ENCODE measurements at places on chromosomes 3 and 15.
A peak's percentile ranks its signal among the peaks of the same experiment; 100 is the strongest.

GRCh38 chr15:89971592-89971997, 29.5 kb upstream of the ZNF710 start:
- peak; percentile 54 for DNase-seq

DNA sequence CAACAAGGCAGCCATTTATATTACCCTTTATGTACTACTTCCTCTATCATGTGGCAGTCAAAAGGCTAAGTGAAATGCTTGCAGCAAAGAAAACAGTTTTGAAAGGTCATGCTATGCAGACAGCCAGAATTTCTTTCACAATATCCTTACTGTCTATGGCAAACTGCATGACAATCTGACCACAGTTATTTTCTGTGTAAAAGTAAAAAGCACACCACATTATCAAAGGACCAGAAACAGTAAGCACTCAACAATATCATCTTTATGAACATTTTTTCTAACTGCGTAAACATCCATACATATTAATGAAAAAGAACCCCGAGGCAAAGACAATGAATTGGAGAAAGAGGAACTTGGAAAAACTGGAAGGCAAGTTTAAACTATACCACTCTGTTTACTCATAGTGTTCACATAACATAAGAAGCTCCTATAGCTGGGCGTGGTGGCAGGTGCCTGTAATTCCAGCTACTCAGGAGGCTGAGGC, 47.9 kb downstream of the PIK3CB start:
- no peak for DNase-seq

DNA sequence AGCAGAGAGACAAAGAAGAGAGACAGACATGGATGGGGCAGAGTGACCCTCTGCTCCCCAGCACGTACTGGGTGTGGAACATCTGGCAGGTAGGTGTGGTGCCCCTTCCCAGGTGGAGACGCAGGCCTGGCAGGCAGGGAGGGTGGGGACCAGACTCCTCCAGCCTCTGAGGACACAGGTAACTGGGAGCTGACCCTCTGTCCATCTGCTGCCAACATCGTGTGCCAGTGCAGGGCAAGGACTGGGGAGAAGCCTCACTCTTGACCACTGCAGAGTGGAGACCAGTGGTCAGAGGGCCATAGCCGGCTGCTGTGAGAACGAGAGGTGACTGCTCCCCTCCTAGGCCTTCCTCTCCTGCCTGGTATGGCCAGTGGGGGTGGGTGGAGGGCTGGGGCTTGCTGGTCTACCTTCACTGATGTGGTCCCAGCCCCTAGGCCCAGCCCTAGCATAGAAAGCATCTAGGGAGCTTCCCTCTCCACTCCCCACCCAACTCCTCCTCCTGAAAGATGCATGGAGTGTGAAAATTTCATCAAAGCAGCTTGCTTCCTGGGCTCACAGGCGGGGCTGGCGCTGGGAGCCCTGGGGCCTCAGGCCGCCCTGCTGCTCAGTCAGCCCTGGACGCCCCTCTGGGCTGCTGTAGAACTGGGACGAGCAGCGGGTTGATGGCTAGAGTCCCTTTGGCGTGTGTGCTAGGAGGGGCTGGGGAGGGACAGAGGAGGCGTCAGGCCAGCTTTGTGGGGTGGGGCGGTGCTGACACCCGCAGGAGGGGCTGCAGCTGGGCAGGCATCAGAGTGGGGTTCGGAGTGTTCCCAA, 90.3 kb downstream of the PLXNA1 start:
- DNase-seq, result no peak

GRCh38 chr3:63355809-63356208, 77.7 kb downstream of the SYNPR start:
- no peak for DNase-seq

GRCh38 chr15:33309602-33310276, 1.0 kb upstream of the RYR3 start:
- DNase-seq, result no peak

DNA sequence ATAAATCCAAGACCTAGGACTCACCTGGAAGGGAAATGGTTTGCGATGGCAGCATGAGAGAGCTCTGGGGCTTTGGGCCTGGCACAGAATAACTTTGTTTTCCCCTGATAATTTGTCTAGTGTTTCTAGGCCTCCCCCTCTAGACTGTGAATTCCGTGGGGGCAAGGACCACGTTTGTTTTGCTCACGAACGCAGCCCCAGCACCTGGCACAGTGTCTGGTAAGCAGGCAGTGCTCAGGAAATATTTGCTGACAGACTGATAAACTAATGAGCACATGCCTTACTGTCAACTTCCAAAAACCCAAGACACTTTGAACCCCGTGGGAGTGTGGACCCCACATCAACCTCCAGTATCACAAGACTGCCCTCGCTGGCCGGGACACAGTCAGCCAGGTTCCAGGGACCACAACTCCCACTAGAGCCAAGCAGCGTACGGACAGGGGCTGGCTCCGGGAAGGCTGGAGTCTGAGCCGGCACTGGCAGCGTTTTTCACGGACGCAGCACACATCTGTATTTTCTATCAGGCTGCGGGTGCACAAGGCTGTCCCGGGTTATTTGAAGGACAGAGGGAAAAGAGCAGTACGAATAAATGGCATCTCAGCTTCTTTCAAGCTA, 146.5 kb downstream of the XXYLT1 start:
- DNase-seq, result no peak

- no peak for DNase-seq
Observed at GRCh38 chr3:197327701-197328100, 29.3 kb upstream of the DLG1 start.
